ENCODE measurements at places on chromosomes 2 and 18.

- ATAC-seq: no peak
Measured at GRCh38 chr2:206543073-206543472, 99.2 kb upstream of the FAM237A start.

DNA sequence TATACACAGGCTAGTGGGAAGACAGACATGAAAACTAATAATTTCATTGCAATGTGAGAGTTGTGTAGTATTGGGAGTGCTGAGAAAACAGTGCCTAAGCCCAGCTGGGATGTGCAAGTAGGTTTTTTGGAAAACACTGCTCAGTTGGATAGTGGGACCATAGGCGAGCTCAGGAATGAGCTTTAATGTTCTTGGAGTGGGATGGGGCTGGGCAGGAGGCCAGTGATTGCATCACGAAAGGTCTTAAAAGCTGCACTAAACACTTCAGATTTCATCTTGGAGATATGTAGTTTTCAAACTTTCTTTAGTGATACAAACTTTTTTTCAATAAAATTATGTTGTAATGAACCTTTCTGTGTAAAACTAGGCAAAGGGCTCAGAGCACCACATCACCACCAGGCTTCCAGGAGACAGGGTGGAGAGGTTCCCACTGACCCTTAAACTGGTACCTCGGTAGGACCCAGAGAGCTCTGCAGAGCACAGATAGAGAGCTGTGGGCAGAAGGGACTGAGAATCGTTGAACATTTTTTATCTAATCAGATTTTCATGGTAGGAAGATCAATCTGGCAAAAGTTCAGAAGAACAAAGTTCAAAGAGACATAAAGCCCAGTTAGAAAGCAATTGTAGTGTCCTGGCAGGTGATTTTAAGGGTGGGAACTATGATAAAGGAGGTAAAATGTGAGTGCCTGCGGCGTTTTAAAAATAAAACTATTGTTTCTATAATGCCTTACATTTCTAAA, 176.2 kb downstream of the TRABD2A start:
- no peak for ATAC-seq

GRCh38 chr18:56481751-56482150, 156.6 kb downstream of the TXNL1 start:
- ATAC-seq: no peak

DNA sequence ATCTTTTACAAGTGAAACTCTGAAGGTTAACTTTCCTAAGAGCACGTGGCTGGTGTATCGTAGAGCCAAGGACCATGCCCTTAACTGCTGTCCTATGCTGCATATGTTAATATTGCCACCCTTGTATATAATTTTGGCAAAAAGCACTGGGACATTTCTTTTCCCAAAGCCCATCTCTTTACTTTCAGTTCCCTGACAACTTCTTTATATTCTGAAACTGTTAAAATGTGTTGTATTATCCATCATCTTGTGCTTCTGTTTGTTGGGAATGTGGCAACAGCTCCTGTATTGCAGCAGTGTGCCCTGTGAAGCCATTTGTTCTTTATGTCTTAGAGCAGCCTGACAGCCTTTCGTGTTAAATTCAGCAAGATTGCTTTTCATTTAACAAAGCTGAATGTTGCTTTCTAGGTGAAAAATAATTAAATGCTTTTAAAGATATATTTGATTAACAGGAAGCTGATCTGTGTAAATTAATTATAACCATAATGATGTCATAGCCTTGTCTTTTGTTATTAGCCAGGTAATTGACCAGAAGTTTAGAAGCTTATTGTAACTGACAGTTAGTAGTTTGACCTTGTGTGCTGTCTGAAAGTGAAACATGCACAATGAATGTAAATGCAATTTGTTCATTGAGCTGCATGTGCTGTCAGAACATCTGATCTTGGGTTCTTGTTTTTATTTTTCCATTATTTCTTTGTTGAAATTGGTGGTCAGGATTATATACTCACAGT, 9.7 kb downstream of the RHBDD1 start:
- no peak for ATAC-seq

GRCh38 chr2:64658269-64658668, 4.6 kb upstream of the SERTAD2 start:
- no peak for ATAC-seq

- peak; percentile 69 for ATAC-seq
Measured at GRCh38 chr2:43391878-43392215, 165.4 kb upstream of the ZFP36L2 start.

DNA sequence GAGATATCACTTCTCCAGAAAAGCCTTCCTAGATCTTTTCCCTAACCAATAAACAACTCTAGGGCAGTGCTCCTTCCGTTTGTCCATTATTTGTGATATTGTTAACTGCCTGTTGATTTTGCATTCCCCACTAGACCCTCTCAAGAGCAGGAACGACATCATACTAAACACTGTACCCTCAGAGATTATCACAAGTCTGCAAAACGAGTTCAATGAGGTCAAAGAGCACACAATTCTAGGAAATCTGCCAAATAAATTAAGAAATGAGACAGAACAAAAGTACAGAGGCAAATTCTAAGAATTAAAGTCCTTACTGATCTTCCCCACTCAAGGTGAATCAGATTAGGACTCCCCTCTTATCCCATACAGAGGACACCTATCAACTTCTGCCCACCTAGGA, 7.6 kb downstream of the RTTN start:
- ATAC-seq: no peak

GRCh38 chr2:61662990-61663389, 124.8 kb upstream of the XPO1 start:
- no peak for ATAC-seq

DNA sequence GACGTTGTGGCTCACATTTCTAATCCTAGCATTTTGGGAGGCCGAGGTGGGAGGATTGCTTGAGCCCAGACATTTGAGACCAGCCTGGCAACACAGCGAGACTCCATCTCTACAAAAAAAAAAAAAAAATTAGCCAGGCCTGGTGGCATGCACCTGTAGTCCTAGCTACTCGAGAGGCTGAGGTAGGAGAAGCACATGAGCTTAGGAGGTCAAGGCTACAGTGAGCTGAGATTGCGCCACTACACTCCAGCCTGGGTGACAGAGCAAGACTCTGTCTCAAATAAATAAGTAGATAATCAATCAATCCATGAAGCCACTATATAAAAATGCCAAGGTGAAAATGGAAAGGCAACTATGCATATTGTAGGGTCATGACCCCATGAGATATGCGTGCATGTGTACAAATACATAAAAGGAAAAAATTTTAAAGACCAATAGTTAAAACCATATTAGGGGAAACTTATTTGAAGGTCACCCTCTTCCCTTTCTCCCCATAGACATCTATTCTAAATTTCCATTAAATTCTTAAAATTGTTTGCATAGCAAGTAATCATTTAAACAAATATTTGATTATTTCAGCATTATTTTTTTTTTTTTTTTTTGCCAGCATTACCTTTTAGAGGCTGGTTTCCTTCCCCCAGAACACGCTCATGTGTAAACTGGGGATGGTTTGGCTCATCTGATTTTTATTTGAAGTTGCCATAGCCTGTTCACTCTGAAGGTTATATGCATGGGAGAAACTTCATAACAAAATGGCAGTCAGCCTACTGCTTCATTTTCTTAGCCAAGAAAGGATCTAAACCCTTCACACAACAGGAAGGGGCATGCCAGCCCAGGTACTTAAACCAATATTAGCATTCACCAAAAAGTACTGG, 37.3 kb upstream of the TMEM247 start:
- no peak for ATAC-seq

GRCh38 chr2:28336264-28336980, 56.2 kb upstream of the FOSL2 start:
- ATAC-seq: no peak

- no peak for ATAC-seq
Measured at GRCh38 chr2:109014476-109014875, 25.5 kb upstream of the EDAR start.

DNA sequence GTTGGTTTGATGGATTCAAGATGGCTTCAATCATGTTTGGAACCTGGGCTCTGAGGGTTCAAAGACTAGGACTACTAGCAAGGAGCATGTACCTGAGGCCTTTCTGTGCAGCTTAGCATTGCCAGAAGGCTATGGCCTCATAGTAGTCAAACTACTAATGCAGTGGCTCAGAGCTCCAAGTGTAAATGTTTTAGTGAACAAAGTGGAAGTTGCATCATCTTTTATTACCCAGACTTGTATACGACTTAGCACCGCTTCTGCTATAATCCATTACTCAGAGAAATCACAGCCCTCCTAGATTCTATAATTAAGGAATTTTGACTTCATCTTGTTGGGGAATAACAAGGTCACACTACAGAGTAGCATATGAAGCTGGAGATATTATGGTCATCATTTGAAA, 210.5 kb downstream of the ERBB4 start:
- ATAC-seq: no peak

All from gastroesophageal sphincter (tissue), 4 donors.